ENCODE measurements at places on chromosomes 4 and X. TPM values are rescaled to one million over a fixed set of nuclear protein-coding genes. Genes with fewer than 3 reads are reported as not detected.

GRCh38 chr4:14771504-14772175 lies 230.6 kb upstream of the CPEB2 start:
- no peak for DNase-seq

DNA sequence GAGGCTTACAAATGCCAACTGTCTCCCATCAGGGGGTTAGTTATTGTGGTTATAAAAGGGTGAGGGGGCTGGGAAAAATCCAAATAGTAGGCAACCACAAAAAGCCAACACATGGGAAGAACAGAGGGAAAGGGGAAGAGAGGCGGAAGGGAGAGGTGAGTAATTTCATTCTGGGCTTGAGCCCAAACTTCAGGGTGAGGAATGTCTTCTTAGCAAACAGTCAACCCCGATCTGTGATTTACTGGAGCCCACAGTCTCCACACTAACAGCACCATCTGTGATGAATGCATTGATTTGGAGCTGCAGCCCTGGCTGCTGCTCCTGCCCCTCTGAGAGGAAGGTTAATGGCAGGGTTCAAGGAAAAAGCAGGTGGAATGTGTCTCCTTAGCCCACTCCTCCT lies 162.2 kb upstream of the GPR101 start:
- no peak for DNase-seq

GRCh38 chrX:48892896-48893295 lies 4.7 kb downstream of the TIMM17B start:
- no peak for DNase-seq

DNA sequence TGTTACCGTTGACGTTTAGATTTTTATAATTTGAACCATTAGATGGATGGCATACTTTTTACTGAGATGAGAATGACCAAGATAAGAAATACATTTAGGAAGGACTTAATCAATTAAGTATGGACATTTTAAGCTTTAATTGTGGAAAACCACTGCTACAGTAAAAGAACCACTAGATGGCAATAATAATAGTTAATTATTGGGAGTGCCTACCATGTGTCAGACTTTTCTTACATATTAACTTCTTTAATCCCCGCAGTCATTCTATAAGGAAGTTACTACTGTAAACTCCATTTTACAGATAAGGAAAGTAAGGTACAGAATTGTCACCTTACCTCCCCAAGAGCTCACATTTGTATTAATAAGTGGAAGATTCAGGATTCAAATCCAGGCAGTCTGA lies 48.5 kb upstream of the MYOZ2 start:
- no peak for DNase-seq

DNA sequence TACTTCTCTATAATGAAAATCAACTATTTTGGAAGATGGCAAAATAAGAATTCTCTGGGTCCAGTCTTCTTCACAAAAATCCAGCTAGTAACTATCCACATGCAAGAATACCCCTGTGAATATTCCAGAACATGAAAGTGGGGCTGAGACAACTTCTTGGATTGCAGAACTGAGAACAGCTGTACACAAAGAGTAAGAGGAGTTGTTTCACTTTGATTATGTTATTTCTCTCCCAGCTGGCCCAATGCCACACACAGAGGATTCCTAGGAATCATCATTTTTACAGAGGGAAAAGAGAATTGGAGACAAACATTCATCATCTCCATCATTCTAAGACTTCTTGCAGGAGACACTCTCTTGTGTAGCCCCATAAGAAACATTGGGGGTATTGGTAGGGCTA lies 782.2 kb upstream of the LCORL start:
- DNase-seq, result no peak

DNA sequence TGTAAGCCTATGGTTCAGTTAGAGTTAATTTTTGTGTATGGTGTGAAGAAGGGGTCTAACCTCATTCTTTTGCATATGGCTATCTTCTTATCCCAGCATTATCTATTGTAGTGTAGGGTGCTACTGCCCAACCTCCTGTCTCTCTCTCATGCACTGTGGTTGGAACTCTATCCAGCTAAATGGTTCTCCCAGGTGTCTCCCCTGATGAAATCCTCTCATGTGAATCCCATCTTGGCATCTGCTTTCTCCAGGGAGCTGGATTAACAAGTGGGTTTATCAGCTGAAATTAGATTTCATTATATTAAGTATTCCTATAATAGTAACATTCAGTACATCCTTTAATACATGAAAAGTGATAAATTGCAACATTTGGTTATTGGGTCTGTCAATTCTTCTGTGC lies 224.7 kb upstream of the SFRP2 start:
- no peak for DNase-seq

DNA sequence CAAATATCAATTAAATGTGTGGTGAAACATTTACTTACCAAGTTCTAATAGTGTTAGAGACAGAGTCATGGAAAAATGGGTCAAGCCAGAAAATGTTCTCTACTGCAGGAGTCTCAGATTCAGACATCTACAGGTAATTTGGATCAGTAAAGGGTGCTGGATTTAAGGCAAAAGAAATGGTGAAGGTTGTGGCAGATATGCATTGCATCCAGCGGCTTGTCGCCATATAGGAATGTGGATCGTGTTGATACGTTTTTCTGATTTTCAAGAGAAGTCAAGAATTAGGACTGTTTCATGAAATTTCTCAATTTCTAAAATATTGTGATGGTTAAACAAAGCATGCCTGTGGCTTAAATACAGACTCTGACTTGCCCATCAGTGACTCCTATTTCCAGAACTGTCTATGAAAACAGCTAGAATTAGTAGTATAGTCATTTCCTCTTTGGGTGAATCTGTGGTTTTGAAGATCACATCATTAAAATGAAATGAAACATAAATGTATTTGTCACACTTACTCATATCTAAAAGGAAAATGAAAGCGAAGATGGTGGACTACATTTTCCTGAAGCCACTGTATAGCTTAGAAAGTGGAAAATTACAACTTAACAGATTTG lies 110.1 kb upstream of the VEGFC start:
- DNase-seq, result no peak

CCNI gene
- 391 TPM for polyA plus RNA-seq

THAP6 gene
- 34.2 TPM for polyA plus RNA-seq

All from left renal cortex interstitium (tissue), 4 donors.